Activated CD8-positive, alpha-beta memory T cell treated with anti-CD3 and anti-CD28 coated beads, Interleukin-2, amount 10 ng/mL, durations not matched to agents 7 days and 5 days (primary cell): ENCODE measurements at places on chromosomes 7 and 10. TPM values are rescaled to one million over a fixed set of nuclear protein-coding genes. Genes with fewer than 3 reads are reported as not detected.

DNA sequence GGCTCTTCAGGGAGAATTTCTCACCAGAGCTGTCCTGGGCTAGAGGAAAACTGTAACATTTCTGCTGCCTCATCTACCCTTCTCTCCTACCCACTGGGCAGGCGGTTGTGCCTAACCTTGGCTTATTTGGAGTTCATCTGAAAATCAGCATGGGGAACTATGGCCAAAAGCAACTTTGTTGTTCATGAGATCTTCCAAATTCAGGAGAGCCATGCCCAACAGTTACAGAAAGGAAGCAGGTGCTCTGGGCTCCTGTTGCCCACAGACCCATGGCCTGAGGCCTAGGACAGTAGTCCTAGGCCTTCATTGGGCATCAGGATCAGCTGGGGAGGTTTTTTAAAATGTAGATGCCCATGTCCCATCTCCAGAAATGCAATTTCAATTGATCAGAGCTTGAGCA is 85.2 kb downstream of the GRID1 start:
- H3K4me3 ChIP-seq = no peak overlapping the region
- H3K36me3 ChIP-seq = no peaks in the 10 kb centered on the region
- peaks cover 4% of the 10 kb centered on the region for H3K27me3 ChIP-seq
- DNase-seq = peak; percentile 7

DNA sequence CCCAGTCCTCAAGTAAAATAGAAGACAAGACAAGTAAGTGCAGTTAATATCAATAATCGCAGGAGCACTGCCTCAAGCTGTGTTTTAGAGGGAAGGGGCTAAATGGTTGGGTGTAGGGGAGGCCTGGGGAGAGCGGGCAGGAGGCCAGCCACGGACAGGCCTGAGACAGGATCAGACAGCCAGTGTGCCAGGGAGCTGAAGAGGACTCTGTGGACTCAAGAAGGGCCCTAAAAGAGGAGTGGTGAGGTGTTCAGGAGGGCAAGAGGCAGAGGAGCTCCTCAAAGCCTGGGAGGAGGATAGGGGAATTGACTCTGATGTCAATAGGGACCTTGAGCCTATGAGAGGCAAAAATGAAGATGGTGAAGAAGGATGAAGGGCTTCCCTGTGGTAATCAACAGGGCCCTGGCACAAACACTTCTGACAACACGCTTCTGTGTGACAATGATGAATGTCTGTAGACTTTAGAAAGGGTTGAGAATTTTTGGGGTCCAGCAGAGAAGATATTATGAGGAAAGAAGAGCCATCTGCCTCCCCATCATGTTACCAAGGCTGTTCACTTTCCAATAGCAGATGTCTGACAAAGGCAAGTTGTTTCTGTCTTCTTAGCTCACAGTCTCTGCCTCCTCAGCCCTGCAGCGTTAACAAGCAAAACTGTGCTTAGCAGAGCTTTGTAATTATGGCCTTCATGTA is 2.4 kb upstream of the PTPRE start:
- H3K36me3 ChIP-seq = no peaks in the 10 kb centered on the region
- no peak overlapping the region for H3K4me3 ChIP-seq
- no peak for DNase-seq
- H3K4me1 ChIP-seq = peaks cover 7% of the 10 kb centered on the region

DNA sequence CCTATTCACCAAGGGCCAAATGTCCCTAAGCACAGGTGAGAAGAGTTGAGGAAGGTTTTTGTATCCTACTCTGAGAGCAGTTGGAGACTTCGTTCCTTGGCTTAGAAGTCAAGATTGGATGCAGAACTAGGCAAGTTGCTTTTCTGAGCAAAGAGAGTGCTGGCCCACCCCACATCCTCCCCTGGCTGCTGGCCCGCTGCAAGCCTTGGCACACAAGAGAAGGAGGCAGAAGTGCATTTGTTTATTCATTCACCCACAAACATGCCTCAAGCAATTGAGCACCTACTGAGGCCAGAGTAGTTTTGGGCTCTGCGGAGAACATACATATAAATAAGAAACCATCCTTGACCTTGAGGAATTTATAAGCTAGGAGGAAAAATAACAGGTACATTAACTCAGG is 318.9 kb downstream of the KCNMA1 start:
- no peak overlapping the region for H3K27ac ChIP-seq
- H3K4me1 ChIP-seq = no peaks in the 10 kb centered on the region
- no peaks in the 10 kb centered on the region for H3K36me3 ChIP-seq
- H3K4me3 ChIP-seq = no peak overlapping the region

Gene AKR1C1
- total RNA-seq = 0.12 TPM

Gene LBX1
- not detected for total RNA-seq

DNA sequence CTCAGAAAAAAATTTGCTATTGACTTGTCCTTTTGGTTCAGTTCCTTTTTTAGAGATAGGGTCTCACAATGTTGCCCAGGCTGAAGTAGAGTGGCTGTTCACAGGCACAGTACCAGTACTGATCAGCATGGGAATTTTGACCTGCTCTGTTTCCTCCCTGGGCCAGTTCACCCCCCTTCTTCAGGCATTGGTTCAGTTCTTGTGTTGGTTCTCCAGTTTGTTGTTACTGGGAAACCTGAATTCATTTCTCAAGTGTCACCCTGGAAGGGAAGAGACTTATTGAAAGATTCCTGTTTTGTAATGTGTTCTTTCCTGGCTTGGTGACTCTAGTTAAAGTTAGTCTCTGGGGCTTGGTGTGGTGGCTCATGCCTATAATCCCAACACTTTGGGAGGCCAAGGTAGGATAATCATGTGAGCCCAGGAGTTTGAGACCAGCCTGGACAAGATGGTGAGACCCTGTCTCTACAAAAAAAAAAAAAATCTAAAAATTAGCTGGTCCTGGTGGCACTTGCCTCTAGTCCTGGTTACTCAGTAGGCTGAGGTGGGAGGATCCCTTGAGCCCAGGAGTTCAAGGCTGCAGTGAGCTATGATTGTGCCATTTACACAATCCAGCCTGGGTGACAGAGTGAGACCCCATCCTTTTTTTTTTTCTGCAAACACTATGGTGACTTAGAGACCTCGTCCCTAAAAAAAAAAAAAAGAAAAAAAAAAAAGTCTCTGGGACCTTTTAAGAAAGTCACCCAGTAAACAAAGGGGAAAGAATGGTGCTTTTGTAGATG is 52.7 kb downstream of the CNNM2 start:
- H3K27me3 ChIP-seq = no peaks in the 10 kb centered on the region
- no peak overlapping the region for H3K4me3 ChIP-seq
- no peaks in the 10 kb centered on the region for H3K36me3 ChIP-seq
- no peaks in the 10 kb centered on the region for H3K4me1 ChIP-seq
- no peak overlapping the region for H3K27ac ChIP-seq

Gene RBP3
- not detected for total RNA-seq

DNA sequence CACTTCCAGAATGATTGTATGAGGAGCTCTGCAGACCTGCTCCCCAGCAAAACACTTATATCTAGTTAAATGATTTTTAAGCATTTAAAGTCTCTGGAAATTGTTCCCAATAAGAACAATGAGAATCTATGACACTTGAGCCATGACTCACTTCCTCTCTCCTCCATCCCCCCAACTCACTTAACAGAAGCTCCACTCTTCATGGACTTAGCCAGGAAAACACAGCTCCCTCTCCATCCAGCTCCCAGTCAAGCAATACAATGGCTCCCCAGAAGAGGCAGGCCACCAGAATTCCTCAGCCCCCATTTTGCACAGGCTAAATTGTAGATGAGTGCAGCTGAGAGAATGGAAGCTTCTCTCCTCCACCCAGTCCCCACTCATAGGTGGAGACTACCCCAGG is 27.0 kb downstream of the AOC1 start:
- no peak for DNase-seq
- peaks cover 2% of the 10 kb centered on the region for H3K4me1 ChIP-seq
- peaks cover 17% of the 10 kb centered on the region for H3K36me3 ChIP-seq
- peaks cover 63% of the 10 kb centered on the region for H3K27me3 ChIP-seq
- no peak overlapping the region for H3K4me3 ChIP-seq

GRCh38 chr10:97765201-97765600 is 6.6 kb downstream of the SFRP5 start:
- H3K27ac ChIP-seq = no peak overlapping the region
- H3K36me3 ChIP-seq = peaks cover 3% of the 10 kb centered on the region
- H3K4me3 ChIP-seq = no peak overlapping the region

Gene CALY
- not detected for total RNA-seq

GRCh38 chr7:157719705-157720655 is 383.2 kb downstream of the DNAJB6 start:
- H3K4me3 ChIP-seq = no peak overlapping the region
- H3K4me1 ChIP-seq = no peaks in the 10 kb centered on the region
- no peak for DNase-seq
- H3K36me3 ChIP-seq = no peaks in the 10 kb centered on the region

Gene HMX2
- not detected for total RNA-seq

GRCh38 chr7:131653418-131654248 is 97.2 kb upstream of the PODXL start:
- DNase-seq = no peak
- H3K27me3 ChIP-seq = peaks cover 8% of the 10 kb centered on the region
- H3K36me3 ChIP-seq = no peaks in the 10 kb centered on the region
- no peak overlapping the region for H3K4me3 ChIP-seq

Gene ASL
- 36.7 TPM for total RNA-seq

Gene MKX
- not detected for total RNA-seq

DNA sequence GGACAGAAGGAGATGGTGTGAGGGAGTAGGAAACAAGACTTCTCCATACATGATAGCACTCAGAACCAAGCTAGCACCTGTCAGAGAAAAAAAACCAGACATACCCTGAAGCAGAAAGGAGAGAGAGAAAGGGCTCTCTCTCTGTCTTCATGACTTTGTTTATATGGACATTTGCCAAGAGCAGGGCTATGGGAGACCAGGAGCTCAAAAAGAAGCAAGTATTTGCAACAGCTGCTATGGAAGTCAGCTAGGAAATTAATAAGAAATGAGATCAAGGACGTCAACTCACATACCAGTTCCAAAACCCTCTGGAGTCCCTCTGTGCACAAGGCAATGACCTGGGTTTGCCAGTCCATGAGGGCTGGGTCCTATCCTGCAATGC is 111.6 kb downstream of the SGMS1 start:
- peak overlapping the region; percentile 63 for H3K27ac ChIP-seq
- peaks cover 26% of the 10 kb centered on the region for H3K36me3 ChIP-seq
- H3K4me3 ChIP-seq = peak overlapping the region; percentile 2
- peaks cover 10% of the 10 kb centered on the region for H3K27me3 ChIP-seq
- no peak for DNase-seq
- peaks cover 73% of the 10 kb centered on the region for H3K4me1 ChIP-seq

GRCh38 chr10:97543025-97543546 is 29.5 kb upstream of the ANKRD2 start:
- no peak overlapping the region for H3K4me3 ChIP-seq
- H3K36me3 ChIP-seq = no peaks in the 10 kb centered on the region
- DNase-seq = peak; percentile 66
- H3K27ac ChIP-seq = peak overlapping the region; percentile 63

- no peak overlapping the region for H3K27ac ChIP-seq
- peaks cover 20% of the 10 kb centered on the region for H3K4me1 ChIP-seq
- no peak for DNase-seq
- H3K4me3 ChIP-seq = no peak overlapping the region
Measured at GRCh38 chr10:35435824-35436223, 99.5 kb downstream of the CCNY start.

DNA sequence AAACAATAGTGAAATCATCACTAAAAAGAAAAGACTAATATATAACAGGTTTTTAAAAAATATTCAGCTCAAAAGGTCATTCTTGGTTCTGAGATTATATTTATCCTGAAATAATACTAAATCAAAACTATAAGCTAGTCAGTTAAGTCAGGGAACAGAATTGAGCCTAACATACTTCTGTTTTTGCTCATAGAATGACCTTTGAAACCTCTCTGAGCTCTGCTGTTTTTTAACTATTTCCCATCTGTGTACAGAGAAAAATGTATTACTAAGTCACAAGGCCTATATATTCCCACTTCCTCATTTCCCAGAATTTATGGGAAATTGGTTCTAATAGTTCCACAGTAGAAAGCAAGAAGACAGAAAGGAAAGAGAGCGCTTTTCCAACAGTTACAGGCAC is 346.8 kb upstream of the ETV1 start:
- no peaks in the 10 kb centered on the region for H3K4me1 ChIP-seq
- no peak overlapping the region for H3K4me3 ChIP-seq
- H3K27ac ChIP-seq = no peak overlapping the region
- H3K27me3 ChIP-seq = no peaks in the 10 kb centered on the region

Gene SFTPA1
- total RNA-seq = not detected

DNA sequence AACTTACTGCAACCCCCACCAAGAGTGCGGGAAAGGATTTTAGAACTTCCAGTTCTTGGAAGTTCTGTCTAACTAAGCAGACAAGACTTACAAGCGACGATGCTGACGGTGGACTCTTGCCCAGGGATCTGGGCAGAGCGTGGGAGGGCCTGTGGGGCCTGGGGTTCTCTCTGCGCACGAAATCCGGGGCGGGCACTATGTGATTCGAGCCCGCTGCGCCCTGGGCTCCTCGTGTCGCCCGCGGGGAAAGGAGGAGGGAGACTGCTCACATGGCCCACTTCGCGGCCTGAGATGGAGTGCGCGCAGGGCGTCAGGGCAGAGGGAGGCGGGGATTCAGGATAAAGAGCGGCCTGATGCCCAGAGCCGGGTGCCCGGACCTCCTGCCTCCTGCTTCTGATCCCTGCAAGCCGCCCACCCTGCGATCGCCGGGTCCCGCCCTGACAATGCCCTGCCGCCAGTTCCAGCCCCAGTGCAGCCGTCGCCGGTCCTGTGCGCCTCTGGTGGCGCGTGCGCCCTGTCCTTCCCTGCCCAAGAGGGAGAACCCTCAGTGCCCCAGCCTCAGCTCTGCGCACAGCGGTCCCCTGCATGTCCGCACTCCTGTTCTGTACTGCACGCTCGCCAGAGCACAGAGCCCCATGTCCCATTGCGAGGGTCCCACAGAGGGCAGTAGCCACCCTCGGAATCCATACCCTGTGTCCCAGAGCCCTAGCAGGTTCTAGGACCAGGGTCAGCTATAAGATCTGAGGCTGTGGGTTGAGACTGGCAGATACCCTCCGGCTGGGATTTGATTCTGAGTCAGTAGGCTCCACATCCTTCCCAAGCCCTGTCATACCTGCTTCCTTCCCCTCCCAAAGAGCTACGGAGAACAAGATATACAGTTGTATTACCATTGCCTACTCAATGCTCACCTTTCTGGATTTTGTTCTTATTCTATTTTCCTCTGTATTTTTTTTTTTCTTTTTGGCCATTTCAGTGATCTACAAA is 99.4 kb upstream of the TMEM106B start:
- DNase-seq = no peak
- H3K27ac ChIP-seq = no peak overlapping the region
- peak overlapping the region; percentile 39 for H3K4me3 ChIP-seq
- no peaks in the 10 kb centered on the region for H3K36me3 ChIP-seq
- peaks cover 11% of the 10 kb centered on the region for H3K4me1 ChIP-seq
